ENCODE measurements at places on chromosomes 13 and 19.

DNA sequence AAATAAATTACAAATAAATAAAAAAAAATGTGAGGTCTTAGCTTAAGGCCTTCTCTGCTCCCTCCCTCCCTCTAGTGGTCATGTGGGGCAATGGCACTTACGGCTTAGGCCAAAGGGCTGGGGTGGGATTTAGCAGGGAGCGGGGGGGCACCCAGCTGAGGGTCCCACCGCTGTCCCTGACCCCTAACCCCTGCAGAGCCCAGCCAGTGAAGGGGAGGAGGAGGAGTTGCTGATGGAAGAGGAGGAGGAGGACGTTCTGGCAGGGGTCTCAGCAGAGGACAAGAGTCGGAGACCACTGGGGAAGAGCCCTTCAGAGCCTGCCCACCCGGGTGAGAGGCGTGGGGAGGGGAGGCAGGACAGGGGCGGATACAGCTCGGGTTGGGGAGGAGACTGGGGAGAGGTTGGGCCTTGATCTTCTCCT, 9.3 kb downstream of the MPND start:
- DNase-seq, result peak; percentile 53

- DNase-seq, result no peak
These were observed 5.3 kb downstream of the OSCAR start for GRCh38 chr19:54095136-54095858.

- no peak for DNase-seq
These were observed 26.8 kb downstream of the RASA3 start for GRCh38 chr13:114105521-114106225.

DNA sequence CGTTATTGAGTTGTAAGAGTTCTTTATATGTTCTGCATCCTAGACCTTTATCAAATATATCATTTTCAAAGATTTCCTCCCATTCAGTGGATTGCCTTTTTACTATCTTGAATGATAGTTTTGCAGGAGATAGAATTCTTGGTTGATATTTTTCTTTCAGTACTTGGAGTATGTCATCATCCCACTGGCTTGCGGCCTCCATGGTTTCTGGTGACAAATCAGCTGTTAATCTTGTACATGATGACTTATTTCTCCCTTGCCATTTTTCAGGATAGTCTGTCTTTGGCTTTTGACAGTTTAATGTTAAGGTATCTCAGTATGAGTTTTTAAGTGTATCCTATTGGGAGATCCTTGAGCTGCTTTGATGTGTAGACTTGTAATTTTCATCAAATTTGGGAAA, 8.5 kb downstream of the ZNF557 start:
- no peak for DNase-seq

- peak; percentile 79 for DNase-seq
These were observed 4.4 kb downstream of the FUZ start for GRCh38 chr19:49808711-49809159.

GRCh38 chr19:33408116-33408515, 34.6 kb downstream of the CEBPG start:
- DNase-seq, result no peak

DNA sequence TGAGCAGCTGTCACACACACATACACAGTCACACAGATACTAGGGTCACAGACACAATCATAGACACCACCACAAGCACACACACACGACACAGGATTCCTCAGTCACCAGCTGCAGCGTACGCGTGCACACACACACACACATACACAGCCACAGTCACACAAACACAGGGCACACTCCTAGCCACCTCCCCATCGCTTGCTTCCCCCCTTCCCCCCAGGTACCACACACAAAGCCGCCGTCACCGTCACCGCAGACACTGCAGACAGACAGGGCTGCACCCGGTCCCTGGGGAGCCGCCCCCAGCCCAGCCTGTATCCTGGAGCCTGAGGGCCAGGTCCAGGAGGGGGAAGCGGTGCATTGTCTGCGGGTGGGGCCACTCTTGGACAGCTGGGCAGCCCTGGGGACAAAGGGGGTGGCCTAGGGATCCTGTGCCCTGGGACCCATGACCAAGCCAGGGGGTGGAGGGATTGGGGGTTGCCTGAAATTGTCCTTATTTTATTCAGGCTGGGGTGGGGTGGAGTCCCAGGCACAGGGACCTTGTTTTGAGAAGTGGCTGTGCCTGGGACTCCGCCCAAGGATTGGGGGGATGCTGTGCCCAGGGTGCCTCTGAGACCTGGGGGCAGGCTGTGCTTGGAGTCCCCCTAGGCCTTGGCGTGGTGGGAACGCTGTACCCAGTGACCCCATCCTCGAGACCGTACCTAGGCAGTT, 957 bp downstream of the NUMBL start:
- no peak for DNase-seq

- no peak for DNase-seq
These were observed 703 bp upstream of the FBL start for GRCh38 chr19:39846678-39847486.

DNA sequence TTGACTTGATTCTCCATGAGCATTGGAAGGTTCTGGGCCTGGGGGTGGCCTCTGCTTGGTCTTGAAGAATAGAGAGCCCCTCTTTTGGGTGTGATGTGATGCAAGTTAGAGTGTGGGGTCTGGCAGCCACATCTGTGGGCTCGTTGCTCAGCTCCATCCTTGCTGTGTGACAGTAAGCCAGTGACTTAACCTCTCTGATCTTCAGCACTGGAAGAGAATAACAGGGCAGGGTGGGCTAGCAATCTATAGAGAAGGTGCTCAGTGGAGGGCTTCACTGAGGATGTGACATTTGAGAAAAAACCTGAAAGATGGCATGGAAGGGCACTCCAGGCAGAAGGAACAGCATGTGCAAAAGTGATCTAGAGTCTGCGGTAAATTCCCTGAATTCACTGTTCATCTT, 28.2 kb downstream of the CELF5 start:
- no peak for DNase-seq

GRCh38 chr13:60172111-60172510, 8.4 kb upstream of the DIAPH3 start:
- DNase-seq, result no peak

- DNase-seq, result no peak
These were observed 735.0 kb downstream of the FGF9 start for GRCh38 chr13:22405891-22406290.

DNA sequence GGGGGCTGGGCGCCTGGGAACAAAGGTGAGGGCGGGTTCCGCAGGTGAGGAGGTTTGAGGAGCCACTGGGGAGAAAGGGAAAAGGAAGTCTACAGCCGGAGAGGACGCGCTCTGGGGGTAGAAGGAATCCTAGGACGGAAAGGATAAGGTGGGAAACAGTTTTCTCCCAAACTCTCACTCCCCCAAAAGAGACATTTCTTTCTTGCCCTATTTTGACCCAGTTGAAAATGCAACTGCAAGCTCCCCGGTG, 651 bp upstream of the POLR1D start:
- DNase-seq, result no peak

DNA sequence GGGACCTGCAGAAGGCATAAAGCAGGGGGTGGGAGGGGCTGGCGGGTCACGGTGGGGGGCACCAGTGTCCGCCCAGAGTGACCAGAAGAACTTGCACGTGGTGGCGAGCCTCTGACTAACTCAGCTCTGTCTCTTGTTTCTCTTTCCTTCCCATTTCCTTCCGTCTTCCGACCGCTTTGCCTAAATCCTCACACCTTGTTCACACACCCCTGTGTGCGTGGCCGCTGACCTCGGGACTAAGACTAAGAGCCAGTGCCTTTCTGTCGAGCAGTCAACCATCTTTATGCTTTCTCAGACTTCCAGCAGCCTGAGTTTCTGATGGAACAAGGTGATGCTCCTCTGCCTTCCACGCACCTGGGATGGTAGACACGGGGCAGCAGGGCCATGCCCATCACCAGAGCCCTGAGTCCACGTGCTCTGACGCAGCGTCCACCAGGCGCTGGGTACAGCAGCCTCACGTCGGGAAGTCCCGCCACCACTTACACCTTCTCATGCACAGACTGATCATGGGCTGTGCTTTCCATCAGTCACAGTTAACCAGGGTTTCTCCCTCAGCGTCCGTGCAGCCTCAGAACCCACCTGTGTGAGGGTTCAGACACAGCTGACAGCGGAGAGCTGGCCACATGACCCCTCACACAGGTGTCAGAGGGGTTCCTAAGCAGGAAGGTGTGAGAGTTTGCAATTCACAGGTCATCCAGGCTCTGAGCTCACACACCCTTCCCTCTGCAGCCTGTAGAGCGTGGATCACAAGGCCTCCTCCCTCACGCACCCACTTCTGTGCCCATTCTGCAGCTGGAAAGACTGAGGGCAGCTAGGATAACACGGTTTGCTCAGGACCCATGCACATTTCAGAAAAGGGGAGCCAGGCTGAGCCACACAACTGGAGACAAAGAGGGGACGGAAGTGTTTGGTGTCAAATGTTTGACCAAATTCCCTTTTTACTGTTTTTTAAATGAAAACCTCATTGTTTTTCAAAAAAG, 90.7 kb upstream of the MCF2L start:
- no peak for DNase-seq

DNA sequence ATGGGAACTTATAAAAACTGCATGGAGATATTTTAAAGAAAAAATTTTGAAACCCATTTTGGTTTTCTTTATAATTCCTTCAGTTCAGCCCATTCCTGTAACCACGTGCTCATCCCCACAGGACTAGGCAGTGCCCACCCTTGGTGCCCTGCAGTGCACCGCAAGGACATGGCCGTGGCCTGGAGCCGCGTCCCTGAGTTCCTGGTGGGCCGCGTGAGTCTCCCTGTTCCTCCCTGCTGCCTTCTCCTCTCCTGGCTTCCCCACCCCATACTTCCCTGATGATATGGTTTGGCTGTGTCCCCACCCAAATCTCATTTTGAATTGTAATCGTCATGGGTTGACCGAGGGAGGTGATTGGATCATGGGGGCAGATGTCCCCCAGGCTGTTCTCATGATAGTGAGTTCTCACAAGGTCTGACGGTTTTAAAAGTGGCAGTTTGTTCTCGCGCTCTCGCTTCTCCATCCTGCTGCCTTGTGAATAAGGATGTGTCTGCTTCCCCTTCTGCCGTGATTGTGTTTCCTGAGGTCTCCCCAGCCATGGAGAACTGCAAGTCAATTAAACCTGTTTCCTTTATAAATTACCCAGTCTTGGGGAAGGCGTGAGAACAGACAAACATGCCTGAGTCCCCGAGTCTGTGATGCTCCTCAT, 31.6 kb upstream of the TFDP1 start:
- DNase-seq, result no peak

DNA sequence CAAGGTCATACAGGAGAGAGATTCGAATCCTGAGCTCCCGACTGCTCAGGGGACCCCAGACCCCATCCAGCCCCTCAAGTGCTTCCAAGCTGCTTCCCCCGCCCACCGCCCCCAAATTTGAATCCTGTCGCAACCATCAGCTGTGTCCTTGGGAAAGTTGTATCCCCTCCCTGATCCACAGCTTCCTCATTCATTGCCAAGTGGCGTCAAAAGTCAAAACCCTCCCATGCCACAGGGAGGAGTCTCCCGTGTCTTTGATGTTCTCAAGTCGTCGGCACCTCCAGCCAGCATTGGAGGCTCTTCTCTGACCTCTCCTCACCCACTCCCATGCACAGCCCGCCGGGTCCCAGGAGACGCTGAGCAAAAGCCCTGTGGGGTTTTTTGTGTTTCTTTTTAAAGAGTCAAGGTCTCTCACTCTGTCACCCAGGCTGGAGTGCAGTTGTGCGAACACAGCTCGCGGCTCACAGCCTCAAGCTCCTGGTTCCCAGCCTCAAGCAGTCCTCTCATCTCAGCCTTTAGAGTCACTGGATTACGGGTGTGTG, 2.8 kb upstream of the IFI30 start:
- DNase-seq, result no peak

DNA sequence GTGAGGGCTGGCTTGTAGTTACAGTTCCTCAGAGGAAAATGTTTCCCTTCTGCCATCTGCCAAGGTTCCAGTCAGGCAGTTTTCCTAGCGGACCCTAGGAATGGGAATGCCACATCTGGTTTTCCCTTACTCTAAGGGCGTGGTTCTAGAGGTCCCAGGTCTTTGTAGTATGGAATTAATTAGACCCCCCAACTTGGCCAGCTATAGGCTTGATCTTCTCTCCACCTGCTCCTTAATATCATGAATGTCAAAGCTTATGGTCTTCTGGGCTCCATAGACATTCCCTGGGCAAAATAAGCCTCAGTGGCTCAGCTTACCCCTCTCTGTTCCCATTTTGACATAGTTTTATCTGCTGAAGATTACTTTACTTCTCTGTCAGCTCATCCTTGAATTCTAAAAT, 70.0 kb downstream of the ZNF568 start:
- DNase-seq, result no peak

DNA sequence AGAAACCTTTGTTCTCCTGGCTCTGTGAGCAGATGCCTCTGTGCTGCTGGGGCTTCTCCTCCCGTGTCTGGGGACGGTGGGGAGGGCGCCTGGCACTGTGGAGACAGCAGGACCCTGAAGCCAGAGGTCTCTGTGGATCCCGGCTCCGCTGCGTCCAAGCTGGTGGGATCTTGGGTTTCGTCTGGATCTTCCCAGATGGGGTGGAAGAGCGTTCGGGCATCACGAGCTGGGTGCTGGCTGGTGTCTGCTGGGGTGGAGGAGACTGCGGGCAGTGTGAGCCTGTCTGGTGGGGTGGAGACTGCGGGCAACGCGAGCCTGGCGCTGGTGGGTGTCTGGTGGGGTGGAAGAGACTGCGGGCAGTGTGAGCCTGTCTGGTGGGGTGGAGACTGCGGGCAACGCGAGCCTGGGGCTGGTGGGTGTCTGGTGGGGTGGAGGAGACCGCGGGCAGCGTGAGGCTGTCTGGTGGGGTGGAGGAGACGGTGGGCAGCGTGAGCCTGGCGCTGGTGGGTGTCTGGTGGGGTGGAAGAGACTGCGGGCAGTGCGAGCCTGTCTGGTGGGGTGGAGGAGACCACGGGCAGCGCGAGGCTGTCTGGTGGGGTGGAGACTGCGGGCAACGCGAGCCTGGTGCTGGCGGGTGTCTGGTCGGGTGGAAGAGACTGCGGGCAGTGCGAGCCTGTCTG, 5.6 kb downstream of the TEX29 start:
- DNase-seq, result no peak

- DNase-seq, result no peak
These were observed 468 bp downstream of the S1PR5 start for GRCh38 chr19:10516671-10517286.

DNA sequence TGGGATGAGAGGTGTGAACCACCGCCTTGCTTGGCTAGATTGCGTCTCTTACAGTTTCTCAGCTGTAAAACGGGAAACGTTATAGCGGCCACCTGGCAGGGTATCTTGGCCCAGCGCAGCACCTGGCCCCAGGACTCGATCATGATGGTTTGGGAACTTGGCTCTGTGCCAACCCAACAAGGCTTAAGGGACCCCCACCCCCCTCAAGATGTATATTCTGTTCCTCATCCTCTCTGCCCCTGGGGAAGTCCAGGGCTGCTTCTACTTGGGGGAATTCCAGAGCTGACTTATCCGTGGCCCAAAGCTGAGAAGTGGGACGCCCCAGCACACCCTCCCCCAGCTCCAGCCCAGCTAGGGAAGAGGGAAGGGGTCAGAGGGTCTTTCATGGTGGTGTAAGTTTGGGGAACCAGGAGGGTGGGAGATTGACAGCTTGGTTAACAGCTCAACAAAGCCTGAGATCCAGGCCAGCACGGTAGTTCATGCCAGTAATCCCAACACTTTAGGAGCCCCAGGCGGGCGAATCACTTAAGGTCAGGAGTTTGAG, 695 bp downstream of the ICAM1 start:
- DNase-seq, result peak; percentile 78

- DNase-seq, result no peak
These were observed 1.8 kb downstream of the AXL start for GRCh38 chr19:41220811-41221210.

- DNase-seq, result peak; percentile 99
These were observed 64.9 kb downstream of the GADD45B start for GRCh38 chr19:2540646-2541454.

All from iris pigment epithelial cell (primary cell).